ENCODE measurements at places on chromosomes 6 and 20.

DNA sequence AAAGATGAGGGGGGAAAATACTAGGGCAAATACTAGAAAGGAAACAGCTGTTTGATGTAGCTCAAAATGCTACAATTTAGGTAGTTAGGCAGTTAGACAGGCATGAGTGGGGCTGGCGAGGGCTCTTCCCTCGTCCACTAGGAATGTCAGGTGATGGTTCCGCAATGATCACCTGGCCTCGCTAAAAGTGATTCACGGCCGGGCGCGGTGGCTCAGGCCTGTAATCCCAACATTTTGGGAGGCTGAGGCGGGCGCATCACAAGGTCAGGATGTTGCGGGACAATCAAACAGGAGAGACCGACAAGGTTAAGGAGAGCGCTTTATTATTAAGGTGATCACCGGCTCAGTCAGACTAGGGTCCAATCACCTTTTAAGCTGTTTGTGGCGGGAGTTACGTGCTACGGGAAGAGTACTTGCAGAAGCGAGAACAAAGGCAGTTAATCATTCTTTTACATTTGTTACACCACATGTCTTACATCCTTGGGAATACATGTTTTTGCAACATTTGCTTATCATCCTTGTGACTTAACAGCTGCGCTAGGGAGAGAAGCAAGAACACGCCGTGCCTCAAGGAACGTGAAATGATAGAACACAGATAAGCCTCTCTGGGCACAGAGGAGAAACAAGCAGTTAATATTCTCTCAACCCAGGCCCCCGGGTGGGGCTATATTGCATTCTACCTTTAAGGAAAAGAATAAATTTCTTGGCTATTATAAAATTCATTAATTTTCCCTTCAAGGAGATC lies 1025.4 kb downstream of the EYS start:
- DNase-seq = no peak

DNA sequence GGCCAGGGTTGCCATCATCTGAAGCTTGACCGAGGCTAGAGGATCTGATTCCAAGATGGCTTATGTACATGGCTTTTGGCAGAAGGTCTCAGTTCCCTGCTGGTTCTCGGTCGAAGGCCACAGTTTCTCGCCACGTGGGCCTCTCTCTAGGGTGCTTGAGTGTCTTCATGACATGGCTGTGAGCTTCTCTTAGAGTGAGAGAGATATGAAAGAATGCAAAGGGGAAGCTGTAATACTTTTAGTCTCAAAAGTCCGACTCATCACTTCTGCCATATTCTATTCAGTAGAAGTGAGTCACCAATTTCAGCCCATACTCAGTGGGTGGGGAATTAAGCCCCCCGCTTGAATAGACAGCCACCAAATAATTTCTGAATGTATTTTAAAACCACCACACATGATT lies 94.2 kb downstream of the UTRN start:
- DNase-seq = no peak

DNA sequence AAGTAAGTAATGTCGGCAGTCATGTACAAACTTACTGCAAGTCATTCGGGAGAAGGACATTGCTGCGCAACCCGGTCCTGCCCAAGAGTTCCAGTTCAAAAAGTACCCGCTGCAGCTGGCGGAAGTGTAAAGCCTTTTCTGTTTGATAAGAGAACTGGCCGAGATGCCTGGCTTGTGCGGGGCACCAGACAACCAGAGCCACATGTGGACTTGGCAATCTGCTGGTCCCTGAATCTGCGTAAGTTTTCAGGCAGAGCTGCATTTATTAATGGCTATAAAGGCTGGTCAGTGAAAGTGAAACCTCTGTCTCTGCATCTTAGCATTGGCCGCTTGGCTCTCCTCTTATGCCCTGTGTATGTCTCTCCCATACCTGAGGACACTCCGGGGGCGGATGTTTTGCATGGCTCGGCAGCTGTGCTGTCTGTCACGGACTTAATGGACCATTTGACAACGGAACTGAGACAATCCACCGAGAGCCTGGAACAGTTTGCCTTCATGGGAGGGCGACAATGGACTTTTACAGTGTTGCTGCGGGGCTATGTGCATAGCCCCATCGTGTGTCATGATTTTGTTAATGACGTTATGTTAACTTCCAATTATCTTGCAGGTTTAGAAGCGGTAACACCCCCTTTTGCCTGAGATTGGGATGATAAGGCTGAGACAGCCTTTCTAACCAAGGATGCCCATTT lies 19.8 kb upstream of the RGS17 start:
- DNase-seq = no peak

- no peak for DNase-seq
Observed at GRCh38 chr6:150698391-150698790, 98.7 kb downstream of the PLEKHG1 start.

- no peak for DNase-seq
Observed at GRCh38 chr6:1328129-1328800, 16.4 kb downstream of the FOXQ1 start.

DNA sequence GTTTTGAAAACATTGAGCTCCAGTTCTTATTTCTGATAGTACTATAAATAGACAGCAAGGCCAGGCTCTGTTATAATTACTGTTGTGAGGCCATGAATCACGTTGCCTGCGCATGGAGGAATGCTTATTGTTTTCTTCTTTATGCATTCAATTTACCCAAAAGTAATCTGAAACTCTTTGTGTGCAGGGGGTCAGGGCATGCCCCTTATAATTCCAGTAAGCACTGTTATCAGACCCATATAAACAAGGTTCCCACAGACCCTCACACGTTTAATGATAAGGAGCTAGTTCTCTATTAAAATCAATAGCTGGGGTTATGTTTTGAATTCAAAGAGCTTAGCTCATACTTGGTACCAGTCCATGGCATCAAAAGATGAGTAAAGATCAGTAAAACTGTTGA lies 174.8 kb upstream of the ARG1 start:
- no peak for DNase-seq

All from neuronal stem cell (in vitro differentiated cells).